ENCODE measurements at places on chromosomes 6 and 20.

DNA sequence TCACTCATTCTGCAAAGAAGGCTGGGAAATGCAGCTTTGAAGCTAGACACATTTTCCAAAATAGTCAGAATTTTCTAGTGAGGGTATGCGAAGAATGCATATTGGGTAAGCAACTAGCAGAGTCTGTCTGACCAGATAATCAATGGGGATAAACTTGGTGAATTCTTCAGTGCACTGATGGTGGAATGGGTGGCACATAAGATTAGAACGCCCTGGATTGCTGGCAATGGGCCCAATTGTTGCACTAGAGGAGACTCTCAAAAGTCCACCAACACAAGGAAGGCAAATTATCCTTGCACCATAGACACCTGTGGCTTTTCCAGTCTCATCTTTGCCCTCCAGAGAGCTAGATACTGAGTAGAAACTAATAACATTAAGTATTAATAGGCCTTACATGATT is 167.6 kb downstream of the PTPRT start:
- DNase-seq: no peak

DNA sequence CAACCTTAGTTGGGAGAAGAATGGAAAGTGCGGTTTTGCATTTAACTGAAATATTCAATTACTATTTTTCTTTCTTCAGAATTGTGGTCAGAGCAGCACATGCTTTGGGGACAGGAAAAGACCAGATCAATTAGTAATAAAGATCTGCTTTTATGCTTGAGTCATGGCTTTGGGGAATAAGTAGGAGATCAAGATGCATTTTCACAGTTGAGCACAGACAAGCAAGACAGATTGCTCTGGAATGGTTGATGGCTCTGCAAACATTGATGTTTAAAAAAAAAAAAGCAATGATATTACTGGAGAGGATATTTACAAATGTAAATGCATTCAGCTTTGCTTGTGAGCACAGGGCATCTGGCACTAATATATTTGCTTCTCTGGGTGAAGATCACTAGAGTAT is 224.4 kb upstream of the SASH1 start:
- DNase-seq: no peak

DNA sequence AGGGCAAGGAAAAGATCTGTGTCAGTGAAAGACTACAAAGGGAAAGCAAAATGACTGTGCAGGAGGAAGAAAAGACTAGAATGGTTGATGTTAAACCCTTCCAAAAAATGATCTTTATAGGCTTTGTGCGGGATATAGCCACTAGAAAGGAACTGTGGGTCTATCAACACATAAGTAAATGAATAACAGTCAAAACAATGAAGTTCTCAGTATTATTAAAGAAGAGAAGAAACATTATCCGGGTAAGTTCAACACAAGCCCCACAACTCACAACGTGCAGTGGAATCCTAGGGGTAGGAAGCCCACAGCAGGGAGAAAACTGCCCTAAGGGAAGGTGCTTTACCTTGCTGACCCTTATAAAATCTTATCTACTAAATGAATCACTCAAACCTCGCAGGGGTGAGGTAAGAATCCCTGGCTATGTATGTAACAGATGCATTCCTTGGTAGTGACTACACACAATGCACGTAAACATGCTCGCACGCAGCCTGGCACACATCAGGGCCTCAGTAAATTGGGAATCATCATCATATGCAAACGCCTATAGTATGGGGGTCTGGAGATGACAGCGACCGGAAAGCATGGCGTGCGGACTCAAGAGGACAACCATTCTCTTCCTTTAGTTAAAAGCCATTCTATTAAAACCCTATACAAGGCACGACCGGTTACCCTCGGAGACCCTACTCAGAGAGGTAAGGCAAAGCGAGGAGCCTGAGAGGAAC is 11.3 kb downstream of the TFAP2A start:
- no peak for DNase-seq

DNA sequence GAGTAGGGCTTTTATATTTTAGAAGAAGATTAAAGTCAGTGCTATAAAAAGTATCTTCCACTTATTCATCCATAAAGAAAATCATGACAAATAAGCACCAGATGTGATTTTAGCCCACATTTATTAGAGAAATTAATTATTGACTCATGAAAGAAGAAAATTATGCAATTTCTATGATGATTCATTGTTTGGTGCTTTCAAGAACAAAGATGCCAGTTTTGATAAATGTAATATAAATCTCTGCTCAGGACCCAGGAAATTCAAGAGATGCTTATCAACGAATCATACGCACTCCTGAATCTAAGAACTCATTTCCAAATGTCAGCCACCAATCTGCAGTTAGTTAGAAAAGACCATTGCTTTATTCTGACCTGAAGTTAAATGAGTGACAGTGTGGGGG is 211.4 kb downstream of the ARHGAP18 start:
- no peak for DNase-seq

DNA sequence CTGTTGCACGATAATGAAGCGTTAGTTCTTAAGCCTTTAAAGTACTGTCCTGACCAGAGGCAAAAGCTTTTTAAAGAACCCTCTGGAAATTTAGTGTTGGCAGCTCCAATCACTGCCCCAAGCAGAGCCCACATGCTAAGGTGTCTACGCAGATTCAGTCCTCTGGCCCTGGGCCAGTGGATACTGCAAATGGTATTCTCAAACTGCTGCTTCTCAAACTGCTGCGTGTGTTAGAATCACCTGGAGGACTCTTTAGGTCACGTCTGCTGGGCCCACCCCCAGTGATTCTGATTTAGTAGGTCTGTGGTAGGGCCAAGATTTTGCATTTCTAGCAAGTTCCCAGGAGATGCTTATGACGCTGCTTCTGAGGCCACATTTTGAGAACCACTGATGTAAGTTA is 96.0 kb upstream of the CCDC28A start:
- DNase-seq: no peak

DNA sequence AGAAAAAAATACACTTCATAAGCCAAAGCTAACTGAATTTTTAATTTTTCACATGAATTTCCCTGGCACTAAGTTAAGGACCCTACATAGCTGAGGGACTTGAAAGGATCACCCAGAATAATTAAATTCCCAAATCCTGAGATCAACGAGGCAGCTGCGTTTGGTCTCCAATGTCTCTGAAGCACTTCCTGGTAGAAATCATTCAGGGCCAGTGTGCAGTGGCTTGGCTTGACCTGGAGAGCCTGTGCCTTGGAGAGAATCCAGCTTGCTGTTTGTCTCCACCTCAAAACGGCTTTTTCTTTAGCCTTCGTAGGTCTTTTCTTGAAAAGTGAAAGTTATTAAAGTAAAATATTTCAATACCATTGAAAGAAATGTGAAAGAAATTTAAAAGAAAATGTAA is 92.4 kb downstream of the SMOC2 start:
- DNase-seq: no peak

GRCh38 chr6:137261361-137261760 is 42.2 kb upstream of the IFNGR1 start:
- no peak for DNase-seq

GRCh38 chr20:24913076-24913628 is 35.9 kb upstream of the CST7 start:
- no peak for DNase-seq

DNA sequence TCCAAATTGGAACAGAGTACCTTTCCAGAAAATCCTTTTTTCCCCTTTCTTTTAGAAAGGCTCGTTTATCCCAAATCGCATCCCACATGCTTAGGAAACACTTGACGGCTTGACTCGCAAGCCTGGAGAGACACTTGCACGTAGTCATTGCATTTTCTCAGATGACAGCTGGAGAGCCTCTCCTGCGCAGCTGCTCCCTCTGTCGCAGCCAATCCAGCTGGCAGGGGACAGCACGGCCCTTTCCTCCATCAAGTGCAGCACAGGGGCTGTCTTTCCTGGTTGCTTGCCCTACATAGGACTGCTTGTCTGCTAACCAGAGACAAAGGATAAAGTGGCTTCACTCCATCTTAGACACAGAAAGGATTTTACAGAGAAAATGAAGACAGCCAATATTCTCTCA is 77.6 kb upstream of the RGS17 start:
- DNase-seq: no peak

DNA sequence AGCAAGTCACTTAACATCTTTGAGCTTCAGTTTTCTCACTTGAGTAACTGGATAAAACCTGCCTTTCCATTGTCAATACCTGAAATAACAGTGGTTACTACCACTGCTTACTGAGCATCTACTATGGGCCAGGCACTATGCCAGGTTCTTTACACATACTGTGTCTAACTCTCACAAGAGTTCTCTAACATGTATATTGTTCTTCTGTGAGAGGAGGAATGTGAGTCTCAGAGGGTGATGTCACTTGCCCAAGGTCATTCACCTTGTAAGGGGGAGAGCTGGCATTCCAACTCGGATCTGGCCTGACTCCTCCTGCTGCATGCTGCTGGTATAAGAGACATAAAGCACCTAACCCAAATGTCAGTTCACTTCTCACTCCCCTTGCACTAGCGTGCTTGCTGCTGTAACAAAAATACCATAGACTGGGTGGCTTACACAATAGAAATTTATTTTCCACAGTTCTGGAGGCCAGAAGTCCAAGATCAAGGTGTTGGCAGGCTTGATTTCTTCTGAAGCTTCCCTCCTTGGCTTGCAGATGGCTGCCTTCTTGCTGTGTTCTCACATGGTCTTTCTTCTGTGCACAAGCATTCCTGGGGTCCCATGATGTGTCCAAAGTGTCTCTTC is 21.9 kb upstream of the SGK2 start:
- DNase-seq: no peak

- DNase-seq: no peak
Observed at GRCh38 chr6:170091639-170092579, 199.0 kb downstream of the DLL1 start.

DNA sequence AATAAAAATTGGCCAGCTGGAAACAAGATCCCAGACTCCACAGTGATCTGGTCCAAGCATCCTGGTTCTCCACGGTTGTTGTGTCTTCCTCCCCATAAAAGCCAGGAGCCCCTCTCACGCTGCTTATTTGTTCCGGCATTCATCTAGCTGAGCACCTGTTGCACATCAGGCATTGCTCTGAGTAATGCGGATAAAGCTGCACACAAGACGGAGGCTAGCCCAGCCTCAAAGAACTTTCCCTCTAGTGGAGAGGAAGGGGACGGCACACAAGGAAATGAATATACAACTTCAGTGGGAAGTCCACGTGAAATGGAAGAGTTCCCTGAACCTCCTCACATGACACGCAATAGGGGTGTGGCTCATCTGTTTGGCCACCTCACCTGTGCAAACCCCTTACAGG is 30.3 kb upstream of the NXT1 start:
- DNase-seq: no peak

DNA sequence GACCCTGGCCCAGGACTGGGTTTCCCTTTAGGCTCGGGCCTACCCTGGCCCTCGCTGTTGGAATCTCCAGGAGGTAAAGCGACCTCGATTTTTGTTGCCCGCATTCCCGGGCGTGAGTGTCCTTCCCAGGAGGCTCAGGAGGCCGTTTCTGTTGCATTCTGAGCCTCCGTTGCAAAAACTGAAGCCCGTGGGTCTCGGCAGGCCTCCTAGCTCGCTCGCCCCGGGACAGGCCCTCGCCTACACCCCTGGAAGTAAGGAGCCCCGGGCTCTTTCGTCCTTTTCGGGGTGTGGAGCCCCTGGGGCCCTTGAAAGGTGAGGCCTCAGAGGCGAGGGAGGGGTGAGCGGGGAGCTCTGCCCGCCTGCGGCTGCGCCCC is 2.3 kb downstream of the NR2E1 start:
- no peak for DNase-seq

GRCh38 chr6:30767158-30767943 is 23.0 kb upstream of the IER3 start:
- DNase-seq: no peak

DNA sequence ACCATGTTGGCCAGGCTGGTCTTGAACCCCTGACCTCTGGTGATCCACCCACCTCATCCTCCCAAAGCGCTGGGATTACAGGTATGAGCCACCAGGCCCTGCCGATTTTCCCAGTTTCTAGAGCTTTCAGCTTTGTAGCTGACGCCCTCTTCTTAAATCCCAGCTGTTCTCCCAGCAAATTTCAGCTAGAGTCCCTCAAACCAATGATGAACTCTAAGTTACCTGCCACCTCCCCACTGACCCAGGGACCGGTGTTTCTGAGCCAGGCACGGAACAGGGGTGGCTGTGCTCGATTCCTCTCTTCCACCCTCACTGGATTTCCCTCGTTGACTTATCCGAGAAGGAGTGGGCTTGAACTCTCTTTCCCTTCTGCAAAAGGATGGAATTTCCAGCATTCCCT is 39.1 kb downstream of the SUN5 start:
- DNase-seq: no peak

GRCh38 chr6:25342802-25343201 is 63.6 kb downstream of the CARMIL1 start:
- DNase-seq: no peak

DNA sequence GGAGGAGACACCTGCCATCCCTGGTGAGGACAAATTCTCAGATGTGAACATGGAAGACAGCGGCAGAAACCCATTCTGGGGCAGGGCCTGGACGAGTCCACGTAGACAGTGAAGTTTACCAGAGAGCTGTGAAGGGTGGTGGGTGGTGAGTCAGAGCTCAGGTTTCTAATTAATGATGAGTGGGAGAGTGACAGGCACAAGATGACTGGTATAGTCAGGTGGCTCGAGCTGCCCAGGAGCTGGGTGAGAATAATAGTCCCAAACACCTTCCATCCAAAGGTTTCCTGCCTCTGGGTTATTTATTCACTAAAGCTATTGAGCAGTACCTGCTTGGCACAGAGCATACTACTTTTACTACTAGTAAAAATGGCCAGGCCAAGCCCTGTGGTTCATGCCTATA is 6.0 kb downstream of the TLDC2 start:
- DNase-seq: no peak

DNA sequence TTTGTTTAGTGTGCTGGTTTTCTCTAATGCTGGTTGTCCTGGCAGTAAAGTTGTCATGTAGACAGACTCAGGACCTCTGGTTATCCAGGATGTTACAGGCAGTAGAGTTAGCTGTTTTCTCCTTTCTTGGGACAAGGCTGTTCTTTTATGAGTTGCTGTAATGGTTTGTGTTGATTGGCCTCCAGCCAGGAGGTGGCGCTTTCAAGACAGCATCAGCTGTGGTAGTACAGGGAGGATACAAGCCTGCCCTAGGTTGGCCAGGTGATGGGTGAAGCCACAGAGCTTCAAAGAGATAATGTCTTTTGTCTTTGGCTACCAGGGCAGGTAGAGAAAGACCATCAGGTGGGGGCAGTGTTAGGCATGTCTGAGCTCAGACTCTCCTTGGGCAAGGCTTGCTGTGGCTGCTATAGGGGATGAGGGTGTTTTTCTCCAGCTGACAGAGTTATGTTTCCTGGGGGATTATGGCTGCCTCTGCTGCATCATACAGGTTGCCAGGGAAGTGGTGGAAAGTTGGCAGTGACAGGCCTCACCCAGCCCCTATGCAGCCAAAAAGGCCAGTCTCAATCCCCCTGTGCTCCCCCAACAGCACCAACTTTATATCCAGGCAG is 127.2 kb upstream of the TAB2 start:
- no peak for DNase-seq

GRCh38 chr20:53922901-53923314 is 147.5 kb downstream of the BCAS1 start:
- no peak for DNase-seq
